ENCODE measurements at places on chromosomes 6 and 20.

- DNase-seq = no peak
Observed at GRCh38 chr6:152112491-152113261, 305.2 kb downstream of the ESR1 start.

- DNase-seq = no peak
Observed at GRCh38 chr6:128033156-128033555, 132.3 kb upstream of the THEMIS start.

GRCh38 chr6:28161410-28162079 lies 19.9 kb downstream of the ZKSCAN8 start:
- peak; percentile 55 for DNase-seq

DNA sequence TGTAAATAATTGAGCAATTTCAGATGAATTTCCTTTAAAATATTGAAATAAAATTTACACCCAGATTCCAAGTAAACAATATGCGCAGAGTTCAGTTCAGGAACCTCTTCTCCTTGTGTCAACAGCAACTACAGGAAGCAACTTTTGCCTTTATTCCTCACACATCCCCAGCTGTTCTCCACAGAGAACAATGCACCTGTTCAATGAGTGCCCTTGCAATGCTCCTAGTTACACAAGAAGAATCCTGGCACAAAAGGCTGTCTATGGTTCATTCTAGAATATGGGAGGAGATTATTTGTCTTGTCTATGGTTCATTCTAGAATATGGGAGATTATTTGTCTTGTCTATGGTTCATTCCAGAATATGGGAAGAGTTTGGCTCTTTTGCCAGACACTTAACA lies 454.9 kb downstream of the BTBD3 start:
- no peak for DNase-seq

DNA sequence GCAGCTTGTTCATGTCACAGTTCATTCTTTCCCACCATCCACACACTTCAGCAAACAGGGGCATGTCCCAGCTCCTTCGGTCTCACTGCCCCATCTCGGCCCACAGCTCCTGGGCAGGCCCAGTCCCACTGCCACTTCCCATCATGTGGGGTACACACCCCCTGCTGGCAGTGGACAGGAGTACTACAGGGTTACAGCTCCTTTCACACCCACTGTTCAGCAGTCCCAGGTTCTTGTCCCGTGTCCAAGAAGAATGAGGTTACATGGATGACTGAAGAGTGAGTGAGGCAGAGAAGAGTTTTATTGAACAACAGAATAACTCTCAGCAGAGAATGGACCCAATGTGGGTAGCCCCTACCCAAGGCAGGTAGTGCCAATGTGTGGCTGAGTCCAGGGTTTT lies 77.8 kb upstream of the SMLR1 start:
- DNase-seq = no peak

- DNase-seq = no peak
Observed at GRCh38 chr6:159844737-159845645, 44.9 kb downstream of the PNLDC1 start.

- no peak for DNase-seq
Observed at GRCh38 chr6:11763460-11764249, 14.9 kb downstream of the ADTRP start.

DNA sequence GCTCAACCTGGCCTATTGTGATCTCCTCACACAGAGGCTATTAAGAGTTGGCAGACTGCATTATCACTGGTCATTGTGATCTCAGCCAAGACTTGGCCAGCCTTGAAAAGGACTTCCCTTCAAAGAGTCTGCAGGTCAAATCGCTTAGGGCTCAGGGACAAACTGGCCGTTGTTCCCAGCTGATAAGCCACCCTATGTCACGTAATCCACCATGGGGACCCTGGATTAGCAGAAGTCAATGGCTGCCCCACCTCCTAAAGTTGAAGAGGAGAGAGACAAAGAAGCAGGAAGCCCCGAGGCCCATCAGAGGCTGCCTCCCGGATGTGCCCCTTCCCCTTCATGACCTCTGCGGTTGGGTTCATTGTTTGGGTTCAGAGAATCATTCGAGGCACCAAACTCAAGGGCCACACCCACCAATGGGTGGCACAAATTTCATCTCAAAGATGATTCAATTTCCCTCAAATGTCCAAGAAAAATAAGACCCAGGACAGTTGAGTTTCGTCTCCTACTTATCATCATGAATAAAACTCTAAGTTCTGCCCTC lies 56.6 kb downstream of the BPIFB1 start:
- no peak for DNase-seq

GRCh38 chr20:5395932-5396727 lies 79.4 kb upstream of the PROKR2 start:
- DNase-seq = no peak

- no peak for DNase-seq
Observed at GRCh38 chr6:15194453-15194852, 51.4 kb upstream of the JARID2 start.

- DNase-seq = peak; percentile 58
Observed at GRCh38 chr6:39088331-39088730, 26.7 kb downstream of the SAYSD1 start.

DNA sequence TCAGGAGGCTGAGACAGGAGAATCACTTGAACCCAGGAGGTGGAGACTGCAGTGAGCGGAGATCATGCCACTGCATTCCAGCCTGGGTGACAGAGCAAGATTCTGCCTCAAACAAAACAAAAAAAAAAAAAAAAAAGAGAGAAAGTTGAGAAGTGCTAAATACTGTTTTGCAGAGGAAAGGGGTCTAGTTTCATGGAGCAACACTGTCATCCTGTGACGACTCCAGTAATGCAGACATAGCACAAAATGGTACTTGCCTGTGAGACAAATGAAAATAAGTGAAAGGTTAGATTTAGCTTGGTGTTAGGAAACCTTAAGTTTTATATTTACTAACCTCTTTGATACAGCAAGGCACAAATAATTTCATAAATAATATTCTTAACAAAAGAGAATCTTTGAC lies 29.7 kb downstream of the CEP162 start:
- DNase-seq = no peak

DNA sequence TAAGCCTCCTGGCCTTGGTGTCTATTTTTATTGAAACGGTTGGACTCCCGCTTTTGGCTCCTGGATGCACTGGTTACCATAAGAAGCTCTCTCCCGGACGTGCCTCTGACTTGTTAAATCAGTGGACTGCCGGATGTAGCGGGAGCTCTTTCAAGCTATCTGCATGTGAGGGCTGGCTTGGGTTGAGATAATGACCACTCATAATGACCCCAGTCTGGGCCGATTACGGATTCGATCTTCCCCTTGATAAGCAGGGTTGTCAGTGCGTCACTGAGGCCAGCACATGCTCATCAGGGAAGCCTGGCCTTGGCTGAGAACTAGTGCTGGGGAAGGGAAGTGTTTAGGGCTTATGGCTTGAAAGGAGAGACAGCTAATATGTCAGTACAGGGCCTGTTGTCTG lies 528.1 kb downstream of the CDH26 start:
- no peak for DNase-seq

DNA sequence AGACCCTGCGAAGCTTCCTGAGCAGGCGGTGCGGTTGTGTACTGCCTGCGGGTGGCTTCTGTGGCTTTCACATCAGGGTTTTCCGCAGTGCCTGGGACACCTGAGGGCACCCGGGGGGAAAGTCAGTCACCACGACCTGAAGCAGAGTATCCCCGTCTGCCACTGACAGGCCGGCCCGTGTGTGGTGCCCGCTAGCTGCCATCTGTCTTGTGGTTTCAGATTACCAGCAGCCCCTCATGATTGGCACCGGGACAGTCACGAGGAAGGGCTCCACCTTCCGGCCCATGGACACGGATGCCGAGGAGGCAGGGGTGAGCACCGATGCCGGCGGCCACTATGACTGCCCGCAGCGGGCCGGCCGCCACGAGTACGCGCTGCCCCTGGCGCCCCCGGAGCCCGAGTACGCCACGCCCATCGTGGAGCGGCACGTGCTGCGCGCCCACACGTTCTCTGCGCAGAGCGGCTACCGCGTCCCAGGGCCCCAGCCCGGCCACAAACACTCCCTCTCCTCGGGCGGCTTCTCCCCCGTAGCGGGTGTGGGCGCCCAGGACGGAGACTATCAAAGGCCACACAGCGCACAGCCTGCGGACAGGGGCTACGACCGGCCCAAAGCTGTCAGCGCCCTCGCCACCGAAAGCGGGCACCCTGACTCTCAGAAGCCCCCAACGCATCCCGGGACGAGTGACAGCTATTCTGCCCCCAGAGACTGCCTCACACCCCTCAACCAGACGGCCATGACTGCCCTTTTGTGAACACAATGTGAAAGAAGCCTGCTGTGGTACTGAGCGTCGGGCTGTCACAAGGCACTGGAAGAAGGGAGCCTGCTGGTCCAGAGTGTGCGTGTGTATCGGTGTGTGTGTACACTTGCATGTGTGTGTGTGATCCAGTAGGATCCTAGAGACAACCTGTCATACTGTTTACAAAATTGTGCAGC lies 54.4 kb downstream of the GOPC start:
- peak; percentile 59 for DNase-seq

GRCh38 chr6:93235775-93236174 lies 183.6 kb downstream of the EPHA7 start:
- no peak for DNase-seq

- DNase-seq = peak; percentile 72
Observed at GRCh38 chr6:106643061-106643460, 13.7 kb downstream of the QRSL1 start.

DNA sequence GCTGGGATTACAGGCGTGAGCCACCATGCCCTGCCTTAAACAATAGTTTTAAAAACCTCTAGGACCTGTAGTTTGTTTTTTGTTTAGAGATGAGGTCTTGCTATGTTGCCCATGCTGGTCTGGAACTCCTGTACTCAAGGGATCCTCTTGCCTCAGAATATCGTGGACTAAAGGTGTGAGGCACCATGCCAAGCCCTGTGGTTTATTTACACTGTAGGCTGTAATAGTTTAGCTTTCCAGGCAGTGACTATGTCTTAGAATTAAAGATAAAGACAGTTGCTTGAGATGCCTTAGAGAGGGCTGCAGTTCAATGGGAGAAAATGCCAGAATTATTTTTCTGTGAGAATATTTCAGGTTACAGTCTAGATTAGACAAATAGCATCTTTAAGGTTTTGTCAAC lies 72.9 kb downstream of the SGK1 start:
- DNase-seq = peak; percentile 46

DNA sequence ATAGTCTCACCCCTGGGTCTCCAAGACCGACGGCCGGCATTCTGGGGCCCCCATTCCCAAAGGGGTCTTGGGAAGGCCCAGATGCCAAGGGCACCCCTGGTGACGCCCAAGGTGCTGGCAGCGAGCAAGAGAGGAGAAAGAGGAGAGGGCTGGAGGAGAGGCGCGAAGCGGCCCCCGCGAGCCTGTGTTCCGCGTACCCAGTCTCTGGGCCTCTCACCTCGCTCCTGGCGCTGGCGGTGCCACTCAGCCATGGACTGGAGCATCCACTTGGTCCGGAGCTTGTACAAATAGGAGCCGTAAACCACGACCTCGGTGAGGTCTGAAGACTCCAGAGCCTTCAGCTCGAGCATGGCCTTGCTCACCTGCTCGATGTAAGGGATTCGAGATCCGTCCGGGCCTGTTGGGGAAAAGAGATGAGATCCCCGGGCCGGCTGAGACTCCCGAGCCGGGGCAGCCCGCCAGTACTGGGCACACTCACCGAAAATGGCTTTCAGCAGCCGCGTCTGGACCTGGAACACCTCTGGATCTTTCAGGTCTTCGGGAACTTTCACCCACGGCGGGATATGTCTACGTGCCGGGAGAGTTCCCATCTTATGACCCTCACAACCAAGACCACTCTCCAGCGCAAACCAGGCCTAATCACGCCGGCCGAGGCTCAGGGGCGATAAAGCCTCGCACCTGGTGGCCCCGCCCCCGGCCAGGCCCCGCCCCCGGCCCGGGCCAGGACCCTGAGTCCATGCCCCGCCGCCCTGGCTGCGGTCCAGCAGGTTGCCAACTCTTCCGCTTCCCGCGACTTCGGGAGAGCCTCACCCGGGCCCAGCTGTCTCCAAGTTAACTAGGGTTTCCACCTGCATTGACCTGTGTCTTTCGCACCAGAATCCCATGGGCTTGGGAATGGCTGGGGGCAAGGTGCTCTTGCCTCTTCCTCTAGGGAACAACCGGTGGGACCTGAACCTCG lies at the start of gene DPPA5:
DPPA5 (minus strand) TSS at position 641 of the 958 bp plus-strand sequence; CDS start at position 590, 51 bp downstream.
- no peak for DNase-seq

DNA sequence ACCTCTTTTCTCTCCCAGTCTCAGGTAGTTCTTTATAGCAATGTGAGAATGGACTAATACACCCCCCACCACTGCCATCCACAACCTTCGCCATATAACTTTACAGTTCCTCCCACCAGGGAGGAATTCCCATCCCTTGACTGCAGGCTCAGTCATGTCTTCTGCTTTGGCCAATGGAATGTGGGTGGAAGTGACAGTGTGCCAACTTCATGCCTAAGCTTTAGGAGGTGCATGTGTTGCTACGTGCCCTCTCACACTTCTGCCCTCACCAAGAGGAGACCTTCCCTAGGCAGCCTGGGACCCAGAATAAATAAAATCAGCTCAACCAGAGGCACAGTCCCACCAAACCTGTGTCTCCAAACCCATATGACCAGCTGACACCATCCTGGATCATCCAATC lies 33.0 kb upstream of the LRRN4 start:
- DNase-seq = no peak

DNA sequence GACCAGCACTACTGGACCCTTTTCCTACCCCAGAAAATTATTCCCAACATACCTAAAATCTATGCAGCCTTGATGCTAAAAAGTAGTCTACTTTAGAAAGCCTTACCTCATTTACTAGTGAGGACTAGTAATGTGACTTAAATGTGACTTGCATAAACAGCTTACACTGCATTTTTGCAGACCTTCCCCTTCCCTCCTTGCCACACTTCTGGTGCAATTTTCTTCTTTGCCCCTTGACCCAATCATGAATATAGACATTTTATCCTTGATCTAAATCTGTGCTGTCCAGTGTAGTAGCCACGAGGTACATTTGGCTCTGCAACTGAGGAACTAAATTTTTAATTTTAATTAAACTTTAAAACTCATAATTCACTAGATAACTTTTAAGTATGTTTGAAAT lies 7.0 kb upstream of the ZKSCAN8 start:
- DNase-seq = no peak

DNA sequence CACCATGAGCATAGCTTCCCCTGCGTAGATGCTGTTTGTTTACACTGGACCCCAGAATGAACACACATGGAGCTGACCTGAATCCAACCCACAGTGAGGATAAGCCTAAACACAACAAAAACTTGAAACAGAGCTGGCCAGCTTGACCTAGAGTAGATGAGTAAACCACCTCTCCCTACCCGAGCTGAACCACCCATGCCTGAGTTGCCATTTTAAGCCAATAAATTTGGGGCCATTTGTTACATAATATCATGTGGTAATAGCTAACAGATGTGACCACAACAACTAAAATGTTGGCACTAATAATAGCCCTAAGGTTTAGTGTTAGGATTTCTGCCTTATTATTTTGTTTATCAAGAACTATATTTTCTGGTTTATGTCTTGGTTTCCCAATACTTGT lies 103.2 kb upstream of the GRIK2 start:
- DNase-seq = no peak

- no peak for DNase-seq
Observed at GRCh38 chr20:59120919-59121318, 42.7 kb upstream of the ZNF831 start.

DNA sequence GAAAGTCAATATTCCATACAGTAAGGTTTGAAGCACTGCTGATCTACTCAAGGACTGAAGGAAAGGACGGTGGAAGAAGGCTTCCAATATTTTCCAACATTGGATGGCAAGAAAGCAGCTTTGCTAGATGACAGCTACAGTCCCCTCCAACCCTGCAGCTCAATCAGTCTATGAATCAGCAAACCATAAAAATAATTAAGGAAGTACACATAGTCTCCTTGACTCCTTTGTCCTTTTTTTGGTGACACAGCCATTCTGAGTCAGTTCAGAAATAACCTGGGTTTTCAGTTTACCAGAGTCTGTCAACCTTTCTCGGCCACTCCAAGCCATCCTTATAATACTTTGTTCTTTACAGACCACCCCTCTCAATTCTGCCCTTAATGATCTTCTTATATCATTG lies 232.5 kb downstream of the IBTK start:
- DNase-seq = no peak

All from fibroblast of gingiva (primary cell).